Urothelium cell line (cell line): ENCODE measurements at places on chromosomes 12 and 14.
A peak's percentile ranks its signal among the peaks of the same experiment; 100 is the strongest.

DNA sequence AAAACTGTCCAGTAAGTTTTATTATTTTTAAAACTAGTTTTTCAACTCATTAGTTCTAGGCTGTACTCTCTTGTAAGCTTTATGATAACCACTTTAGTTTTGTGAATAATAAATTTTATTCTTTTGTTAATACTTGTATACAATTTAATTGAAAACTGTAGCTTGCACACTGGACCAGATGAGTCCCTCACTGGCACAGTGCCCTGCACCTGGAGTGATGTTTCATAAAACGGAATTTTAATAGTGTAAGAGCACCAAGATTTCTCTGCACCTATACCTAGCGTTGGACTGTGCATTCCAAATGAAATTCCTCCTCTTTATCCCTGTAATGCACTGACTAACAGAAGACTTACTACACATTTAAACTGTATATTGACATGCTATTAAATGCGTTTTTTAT is 80.8 kb downstream of the PRIMA1 start:
- DNase-seq, result no peak

GRCh38 chr12:109608270-109608669 is 34.7 kb downstream of the MVK start:
- no peak for DNase-seq

GRCh38 chr12:5072311-5072710 is 28.6 kb downstream of the KCNA5 start:
- DNase-seq, result no peak

DNA sequence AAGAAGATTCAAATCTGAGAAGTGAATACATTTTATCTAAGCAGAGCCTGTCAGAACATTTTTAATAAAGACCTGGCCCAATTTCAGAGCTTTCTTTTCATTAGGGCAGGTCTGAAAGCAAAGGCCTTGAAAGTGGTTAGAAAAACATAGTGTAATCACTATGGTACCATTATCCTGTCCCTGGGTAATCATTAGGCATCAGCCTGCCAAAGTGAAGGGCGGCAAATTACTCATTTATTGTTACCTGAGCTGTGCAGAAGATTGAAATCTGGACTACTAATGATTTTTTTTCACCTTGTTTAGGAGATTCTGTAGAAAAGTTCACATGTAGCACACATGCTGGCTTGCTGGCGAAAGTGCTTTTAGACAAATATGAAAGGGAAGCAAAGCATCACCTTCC is 92.6 kb upstream of the PRKD1 start:
- DNase-seq, result no peak

DNA sequence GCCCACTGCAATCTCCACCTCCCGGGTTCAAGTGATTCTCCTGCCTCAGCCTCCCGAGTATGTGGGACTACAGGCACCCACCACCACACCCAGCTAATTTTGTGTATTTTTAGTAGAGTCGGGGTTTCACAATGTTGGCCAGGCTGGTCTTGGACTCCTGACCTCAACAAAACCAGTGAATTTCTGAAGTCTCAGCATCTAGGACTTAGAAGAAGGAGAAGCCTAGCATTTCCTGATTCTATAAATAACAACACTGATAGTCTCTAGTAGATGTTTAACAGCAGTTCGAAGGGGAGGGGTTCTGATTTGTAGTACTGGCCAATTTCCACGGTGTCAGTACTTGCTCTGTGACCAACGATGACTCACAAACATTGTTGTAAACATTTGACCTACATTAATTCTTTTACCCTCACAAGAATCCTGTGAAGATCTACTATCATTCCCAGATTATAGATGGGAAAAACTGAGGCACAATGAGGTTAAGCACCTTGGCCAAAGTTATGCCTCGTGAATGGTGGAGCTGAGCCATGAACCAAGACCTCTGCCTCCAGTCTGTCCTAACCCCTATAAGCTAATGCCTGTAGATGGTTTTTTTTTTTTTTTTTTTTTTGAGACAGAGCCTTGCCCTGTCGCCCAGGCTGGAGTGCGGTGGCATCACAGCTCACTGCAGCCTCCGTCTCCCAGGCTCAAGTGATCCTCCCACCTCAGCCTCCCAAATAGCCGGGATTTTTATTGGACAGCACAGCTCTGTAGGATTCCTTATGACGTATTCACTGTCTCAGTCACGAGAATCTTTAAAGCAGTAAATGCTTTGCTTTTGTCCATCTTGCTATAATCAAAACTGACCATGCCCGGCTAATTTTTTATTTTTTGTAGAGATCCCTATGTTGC is 5.2 kb downstream of the P2RX4 start:
- peak; percentile 59 for DNase-seq

DNA sequence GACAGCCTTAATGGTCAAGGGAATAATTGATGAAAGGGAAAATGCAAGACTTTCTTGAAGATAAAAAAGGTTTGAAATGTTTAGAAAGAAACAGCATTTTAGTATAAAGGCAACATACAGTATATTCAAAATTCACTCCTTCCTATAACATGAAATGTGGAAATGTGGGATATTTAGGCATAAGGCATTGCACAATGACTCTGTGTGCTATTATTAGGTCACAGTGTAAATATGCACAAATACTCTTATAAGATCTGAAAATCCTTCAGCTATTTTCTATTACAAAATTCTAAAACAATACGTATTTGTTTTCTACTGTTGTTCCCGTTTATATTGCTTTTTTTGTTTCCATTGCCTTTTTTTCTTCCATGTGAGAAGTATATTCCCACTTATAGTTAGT is 127.7 kb downstream of the SLC16A7 start:
- DNase-seq, result no peak

DNA sequence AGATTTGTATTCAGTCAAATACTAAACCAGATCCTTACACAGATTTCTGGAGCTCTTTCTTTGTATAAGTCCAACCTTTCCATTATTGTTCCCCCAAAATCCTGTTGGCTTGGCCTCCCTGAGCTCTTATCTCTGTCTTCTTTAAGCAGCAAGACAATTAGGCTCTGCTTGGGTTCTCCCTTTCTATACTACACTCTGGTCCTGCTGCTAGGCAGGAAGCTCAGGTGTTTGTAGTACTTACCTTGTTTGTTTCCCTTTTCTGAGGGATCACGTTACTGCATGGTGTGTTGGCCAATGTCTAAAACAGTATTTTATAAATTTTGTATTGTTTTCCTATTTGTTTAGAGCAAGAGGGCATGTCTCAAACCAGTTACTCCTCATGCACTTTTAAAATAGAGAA is 192.9 kb downstream of the PRKD1 start:
- no peak for DNase-seq

GRCh38 chr12:11855983-11856374 is 206.5 kb downstream of the ETV6 start:
- DNase-seq, result no peak

- no peak for DNase-seq
These were observed 168.7 kb downstream of the TTC7B start for GRCh38 chr14:90647473-90648005.

DNA sequence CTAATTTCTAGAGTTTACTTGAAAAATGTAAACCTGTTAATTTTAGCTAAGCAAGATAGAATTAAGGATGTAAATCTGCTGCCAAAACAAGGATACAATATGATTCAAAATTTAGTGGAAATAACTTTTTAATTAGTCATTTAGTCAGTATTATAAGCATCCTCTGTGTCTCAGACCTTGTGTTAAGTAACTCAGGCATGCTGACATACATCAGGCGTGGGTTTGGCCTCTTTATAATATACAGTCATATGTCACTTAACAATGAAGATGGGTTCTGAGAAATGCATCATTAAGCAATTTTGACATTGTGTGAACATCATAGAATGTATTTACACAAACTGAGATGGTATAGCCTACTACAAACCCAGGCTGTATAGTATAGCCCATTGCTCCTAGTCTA is 386.9 kb downstream of the ZFP36L1 start:
- no peak for DNase-seq

DNA sequence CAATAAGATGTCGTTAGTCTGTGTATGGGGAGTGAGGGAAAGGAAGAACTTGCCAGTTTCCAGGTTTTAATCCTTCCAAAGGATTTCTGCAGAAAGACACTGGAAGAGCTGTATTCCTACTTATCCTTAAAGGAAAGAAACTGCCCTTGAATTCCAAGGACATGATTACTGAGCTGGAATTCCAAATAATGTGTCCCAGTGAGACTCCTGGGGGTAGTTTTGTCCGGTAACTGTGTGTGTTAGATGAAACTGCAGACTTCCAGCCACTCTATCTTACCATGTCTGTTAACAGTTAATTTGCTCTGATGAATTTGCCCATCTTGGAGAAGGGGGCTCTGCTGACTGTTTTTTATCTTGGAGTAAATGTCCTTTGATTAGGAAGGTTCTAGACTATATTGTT is 33.0 kb downstream of the CKB start:
- DNase-seq, result no peak

GRCh38 chr14:103699901-103700752 is 15.1 kb downstream of the XRCC3 start:
- no peak for DNase-seq

DNA sequence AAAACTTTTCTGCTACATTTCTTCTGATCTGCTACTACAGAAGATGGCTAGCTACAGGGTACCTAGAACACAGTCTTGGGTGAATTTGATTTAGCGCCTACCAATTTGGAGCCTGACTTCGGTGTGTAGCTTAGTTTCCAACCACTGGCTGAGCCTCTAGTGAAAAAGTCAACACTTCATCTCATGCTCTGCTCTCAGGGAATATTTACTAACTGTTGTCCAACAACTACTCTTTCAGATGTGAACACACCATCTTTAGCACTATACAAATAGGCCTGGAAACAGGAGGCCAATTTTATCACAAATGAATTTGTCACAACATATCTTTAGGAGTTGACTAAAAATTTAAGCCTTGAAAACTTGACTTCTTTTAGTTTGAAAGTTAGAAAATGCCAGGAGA is 167.9 kb downstream of the NELL2 start:
- no peak for DNase-seq

GRCh38 chr14:51653775-51654532 is 2.2 kb downstream of the FRMD6 start:
- no peak for DNase-seq

GRCh38 chr14:65485516-65485915 is 73.0 kb downstream of the FUT8 start:
- DNase-seq, result no peak

DNA sequence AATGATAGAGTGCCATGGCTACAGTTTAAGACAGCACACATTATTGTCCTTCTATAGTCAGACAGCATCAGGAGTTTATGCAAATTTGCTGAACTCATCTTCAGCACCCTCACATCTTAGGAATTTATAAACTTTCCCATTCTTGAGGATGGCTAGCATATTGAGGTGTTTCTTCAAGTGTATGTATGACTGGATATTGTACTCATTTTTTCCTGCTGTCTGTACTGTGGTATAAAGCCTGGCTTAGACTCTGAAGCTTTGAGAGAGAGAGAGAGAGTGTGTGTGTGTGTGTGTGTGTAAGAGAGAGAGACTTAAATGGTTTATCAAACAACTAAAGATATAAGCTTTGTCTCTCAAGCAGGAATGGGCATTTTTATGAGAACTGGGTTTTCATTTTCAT is 161.6 kb downstream of the PIK3C2G start:
- no peak for DNase-seq

DNA sequence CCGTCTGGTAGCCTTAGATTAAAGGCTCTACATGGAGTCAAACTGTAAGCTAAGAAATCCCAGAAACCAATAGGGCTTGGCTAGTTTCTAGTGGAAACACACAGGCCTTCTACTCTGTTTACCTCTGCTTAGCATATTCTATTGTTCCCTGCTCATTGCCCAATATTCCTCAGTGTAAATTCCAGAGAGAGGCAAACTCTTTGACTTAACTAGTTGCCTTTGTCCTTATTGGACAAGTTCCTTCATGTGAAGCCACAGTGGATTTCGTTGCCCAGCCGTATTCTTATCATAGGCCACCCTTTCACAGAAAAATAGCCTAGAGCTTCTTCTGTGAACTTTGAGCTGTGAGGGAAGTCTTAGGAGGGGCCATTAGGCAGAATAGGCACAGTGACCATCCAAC is 186.1 kb downstream of the PLCZ1 start:
- no peak for DNase-seq

- no peak for DNase-seq
These were observed 5.4 kb downstream of the REC8 start for GRCh38 chr14:24177041-24177825.

DNA sequence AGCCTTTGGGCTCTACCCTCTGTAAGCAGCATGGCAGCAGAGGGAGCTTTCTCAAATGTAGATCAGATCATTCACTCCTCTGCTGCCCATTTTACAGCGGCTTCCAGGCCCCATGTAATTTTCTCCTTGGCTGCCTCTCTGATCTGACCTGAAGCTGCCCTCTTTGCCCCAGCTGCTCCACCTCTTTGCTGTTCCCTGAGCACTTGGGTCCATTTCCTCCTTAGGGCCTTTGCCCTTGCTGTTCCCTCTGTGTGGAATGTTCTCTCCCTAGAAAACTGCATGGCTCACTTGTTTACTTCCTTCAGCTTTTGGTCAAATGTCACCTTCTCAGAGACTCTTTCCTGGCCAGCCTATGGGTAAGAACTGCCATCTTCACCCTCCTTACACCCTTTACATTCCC is 37.2 kb downstream of the SMOC1 start:
- DNase-seq, result no peak

GRCh38 chr14:91288876-91289275 is 44.4 kb upstream of the GPR68 start:
- no peak for DNase-seq

DNA sequence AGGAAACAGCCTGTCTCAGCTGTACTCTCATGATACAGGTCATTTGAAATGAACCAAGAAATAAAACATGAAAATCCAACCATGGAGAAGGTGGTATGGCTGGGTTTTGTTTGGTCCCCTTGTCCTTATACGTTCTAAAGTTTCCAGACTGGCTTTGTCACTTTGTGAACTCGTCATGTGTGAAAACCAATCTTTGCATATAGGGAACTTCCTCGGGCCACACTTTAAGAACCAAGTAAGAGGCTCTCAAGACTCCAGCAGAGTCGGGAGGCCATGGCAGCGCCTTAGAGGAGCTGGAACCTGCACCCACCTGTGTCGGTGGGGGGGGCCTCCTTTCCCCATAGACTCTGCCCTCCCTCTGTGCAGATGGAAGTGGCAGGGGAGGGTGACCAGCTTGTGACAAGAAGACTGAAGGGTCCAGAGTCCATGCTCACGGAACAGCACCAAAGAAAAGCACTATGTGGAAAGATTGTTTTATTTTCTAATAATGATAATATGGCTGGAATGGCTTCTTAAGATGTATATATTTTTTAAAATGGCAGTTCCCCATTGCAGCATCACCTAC is 125.3 kb downstream of the ESRRB start:
- no peak for DNase-seq

- DNase-seq, result peak; percentile 27
These were observed 106.3 kb downstream of the SPTSSA start for GRCh38 chr14:34355584-34356263.

DNA sequence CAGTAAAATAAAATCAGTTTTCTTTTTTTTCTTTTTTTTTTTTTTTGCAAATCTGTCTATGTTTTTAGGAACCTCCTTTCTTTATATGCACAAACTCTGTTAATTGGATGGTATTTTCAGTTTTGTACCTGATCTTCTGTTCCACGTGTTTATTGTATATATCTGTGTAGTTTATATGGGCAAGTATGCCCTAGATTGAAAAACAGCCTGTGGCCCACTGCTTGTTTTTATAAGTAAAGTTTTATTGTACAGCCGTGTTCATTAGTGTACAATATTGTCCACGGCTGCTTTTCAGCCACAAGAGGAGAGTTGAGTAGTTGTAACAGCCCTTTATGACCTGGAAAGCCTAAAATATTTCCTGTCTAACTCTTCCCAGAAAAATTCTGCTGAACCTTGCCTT is 18.7 kb upstream of the MYO1H start:
- DNase-seq, result no peak

GRCh38 chr14:69037790-69038454 is 58.8 kb upstream of the ACTN1 start:
- peak; percentile 65 for DNase-seq

GRCh38 chr12:84757978-84758377 is 154.6 kb downstream of the SLC6A15 start:
- DNase-seq, result no peak
